NCI-H1048 (cell line): ENCODE measurements at places on chromosomes 2 and 18.

- no peak for DNase-seq
These were observed 675 bp downstream of the PRKD3 start for GRCh38 chr2:37323781-37324535.

- no peak for DNase-seq
These were observed 23.0 kb upstream of the RTN4 start for GRCh38 chr2:55073000-55073983.

GRCh38 chr2:33607905-33608304 lies 8.8 kb upstream of the FAM98A start:
- no peak for DNase-seq

DNA sequence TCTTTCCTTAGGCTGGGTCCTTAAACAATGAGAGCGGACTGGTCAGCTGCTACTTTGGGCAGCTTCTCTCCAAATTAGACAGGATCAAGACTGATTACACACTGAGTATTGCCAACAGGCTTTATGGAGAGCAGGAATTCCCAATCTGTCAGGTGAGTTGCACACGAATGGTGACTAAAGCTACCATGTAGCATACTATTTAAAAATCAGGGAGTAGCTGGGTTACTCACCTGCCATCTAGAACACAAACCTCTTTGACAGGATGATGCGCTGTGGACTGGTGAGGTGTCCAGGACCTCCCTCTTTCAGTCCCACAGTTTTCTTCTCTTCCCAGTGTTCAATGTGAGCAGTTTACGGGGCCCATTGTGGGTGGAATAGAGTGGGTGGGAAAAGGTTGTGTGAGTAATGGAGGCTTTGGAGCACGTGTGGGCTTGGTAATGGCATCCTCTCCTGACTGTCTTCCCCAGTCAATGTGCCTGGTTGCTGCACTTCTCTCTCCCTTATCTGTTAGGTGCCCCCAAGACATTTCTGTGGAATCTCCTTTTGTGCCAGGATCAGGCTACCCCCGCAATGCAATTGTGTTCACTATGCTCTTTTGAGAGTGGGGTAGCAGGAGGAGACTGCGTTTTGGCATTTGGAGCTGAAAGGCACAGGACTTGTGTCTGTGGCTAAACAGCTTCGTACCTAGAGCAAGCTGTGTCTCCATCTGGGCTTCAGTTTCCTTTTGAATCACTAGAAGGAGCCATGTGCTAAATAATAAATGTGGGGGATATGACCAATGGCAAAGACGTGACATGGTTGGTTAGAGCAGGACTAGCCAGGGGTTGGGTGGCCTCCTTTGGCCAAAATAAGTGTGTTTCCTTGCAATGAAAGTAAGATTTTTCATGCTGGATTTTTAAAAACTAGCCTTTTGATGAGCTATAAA lies 17.7 kb downstream of the SERPINB12 start:
- DNase-seq, result no peak

- DNase-seq, result no peak
These were observed 4.5 kb downstream of the SMARCAL1 start for GRCh38 chr2:216416571-216417307.

DNA sequence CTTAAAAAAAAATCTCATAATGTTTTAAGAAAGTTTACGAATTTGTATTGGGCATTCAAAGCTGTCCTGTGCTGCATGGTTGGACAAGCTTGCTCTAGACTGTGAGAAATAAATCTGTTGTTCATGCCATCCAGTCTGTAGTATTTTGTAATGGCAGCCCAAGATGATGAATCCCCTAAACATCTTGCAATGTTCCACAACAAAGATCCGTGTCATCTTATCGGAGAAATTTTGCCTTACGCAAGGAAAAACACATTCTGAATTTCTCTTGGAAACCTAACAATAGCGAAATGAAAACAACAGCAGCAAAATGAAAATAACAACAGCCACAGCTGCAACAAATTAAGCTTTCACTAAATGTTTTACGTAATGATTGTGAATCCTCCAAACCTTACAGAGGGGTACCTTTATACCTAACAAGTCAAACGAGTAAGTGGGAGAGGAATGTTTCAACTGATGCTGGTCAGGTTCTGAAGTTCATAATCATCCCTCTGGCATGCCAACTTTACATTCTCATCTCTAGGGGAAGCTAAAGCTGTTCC lies 76.1 kb upstream of the RNU4ATAC start:
- DNase-seq, result no peak
